ENCODE measurements at places on chromosomes 1 and 21. TPM values are rescaled to one million over a fixed set of nuclear protein-coding genes. Genes with fewer than 3 reads are reported as not detected.

RPTN gene
- total RNA-seq = not detected

TSPAN1 gene
- 7.0 TPM for total RNA-seq

GJA4 gene
- 41.3 TPM for total RNA-seq

KMO gene
- 0.81 TPM for total RNA-seq

TNNT2 gene
- total RNA-seq = 0.21 TPM

SLC22A15 gene
- 7.3 TPM for total RNA-seq

RPE65 gene
- not detected for total RNA-seq

RAD54L gene
- 0.68 TPM for total RNA-seq

All from thoracic aorta (tissue), 2 donors.